ENCODE measurements at places on chromosomes 2 and 18. TPM values are rescaled to one million over a fixed set of nuclear protein-coding genes. Genes with fewer than 3 reads are reported as not detected.

Gene ATOH8
- 1.0 TPM for total RNA-seq

Gene SKOR2
- not detected for total RNA-seq

Gene ALPP
- not detected for total RNA-seq

Gene TUBB8B
- total RNA-seq: not detected

Gene PSMA8
- total RNA-seq: not detected

Data from kidney epithelial cell (primary cell).